Stimulated activated CD4-positive, alpha-beta T cell treated with anti-CD3 and anti-CD28 coated beads, Interleukin-4, amount 100 ng/mL, for 1 hour (primary cell): ENCODE measurements at places on chromosomes 12 and 14.
A peak's percentile ranks its signal among the peaks of the same experiment; 100 is the strongest.

DNA sequence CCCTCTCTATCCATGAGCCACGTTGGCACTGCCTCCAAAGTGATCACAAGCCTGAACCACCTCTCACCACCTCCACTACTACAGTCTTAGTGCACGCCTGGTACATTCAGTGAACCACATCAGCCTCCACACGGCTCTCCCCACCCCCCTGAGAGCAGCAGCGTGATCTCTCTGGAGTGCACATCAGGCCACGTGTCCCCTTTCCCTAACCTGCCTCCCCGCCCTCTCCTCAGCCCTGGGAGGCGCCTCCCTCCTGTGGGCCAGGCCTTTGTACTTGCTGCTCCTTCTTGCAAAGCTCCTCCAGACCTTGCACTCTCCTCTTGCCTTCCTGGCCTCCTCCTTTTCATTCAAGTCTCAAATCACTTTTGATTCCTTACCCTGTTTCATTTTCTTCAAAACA, 49.8 kb downstream of the SLC6A12 start:
- no peak for DNase-seq

GRCh38 chr12:122138616-122139015, 35.4 kb downstream of the IL31 start:
- DNase-seq, result no peak

- no peak for DNase-seq
Observed at GRCh38 chr14:57979376-57980048, 113.6 kb upstream of the SLC35F4 start.

DNA sequence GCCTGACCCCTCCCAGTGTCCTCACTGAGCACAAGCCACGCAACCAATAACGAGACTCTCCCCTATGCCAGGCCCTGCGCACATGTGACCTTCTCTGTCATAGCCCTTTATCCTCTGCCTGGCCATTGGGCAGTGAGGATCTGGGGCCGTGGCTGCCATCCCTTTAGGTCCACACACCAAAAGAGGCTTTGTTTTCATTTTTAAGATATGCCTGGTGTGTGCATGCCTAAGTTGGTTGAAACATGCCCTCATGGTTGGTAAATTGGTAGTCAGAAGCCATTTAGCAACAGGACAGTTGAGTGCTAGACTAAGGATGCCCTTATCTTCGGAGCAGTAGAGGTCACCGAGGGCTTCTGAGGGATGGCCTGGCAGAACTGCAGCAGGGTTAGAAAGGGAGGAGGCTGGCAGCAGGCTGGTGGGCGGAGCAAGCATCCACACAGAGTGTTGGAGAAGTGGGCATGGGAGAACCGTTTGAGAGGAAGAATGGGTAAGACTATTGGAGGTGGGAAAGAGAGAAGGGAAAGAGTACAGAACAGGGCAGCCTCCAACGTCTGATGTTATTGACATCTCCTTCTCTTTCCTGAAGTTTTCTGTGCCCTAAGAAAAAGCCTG, 75.1 kb downstream of the SLC24A4 start:
- no peak for DNase-seq

GRCh38 chr12:16325426-16325825, 22.0 kb upstream of the MGST1 start:
- no peak for DNase-seq

- DNase-seq, result peak; percentile 66
Observed at GRCh38 chr12:44875954-44876543, at the start of gene NELL2. Gene NELL2 (minus strand): TSS chr12:44876315. CDS start chr12:44875869, 446 bp downstream.

GRCh38 chr14:103360548-103360947, 24.7 kb upstream of the MARK3 start:
- DNase-seq, result no peak

DNA sequence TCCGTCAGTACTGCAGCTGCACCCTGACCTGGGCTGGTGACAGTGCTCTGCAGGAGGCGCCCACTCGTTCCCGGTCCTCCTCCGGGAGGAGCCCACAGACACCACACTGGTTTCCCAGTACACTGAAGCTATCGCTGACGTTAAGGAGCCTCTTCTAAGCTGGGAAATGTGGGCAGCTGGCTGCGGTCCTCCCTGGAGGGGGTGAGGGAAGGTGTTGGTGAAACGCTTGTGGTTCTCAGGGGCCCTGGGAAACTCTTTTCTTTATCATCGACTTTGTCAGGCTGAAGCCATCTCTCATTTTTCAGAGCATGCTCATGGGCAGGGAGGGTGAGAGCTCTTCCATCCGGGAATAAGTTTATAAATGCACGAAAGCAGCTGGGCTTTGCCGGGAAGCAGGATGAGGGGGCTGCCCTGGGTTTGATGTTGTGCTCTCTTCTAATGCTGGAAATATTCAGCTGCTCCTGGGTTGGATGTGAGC, 176.0 kb downstream of the CHST11 start:
- DNase-seq, result no peak

DNA sequence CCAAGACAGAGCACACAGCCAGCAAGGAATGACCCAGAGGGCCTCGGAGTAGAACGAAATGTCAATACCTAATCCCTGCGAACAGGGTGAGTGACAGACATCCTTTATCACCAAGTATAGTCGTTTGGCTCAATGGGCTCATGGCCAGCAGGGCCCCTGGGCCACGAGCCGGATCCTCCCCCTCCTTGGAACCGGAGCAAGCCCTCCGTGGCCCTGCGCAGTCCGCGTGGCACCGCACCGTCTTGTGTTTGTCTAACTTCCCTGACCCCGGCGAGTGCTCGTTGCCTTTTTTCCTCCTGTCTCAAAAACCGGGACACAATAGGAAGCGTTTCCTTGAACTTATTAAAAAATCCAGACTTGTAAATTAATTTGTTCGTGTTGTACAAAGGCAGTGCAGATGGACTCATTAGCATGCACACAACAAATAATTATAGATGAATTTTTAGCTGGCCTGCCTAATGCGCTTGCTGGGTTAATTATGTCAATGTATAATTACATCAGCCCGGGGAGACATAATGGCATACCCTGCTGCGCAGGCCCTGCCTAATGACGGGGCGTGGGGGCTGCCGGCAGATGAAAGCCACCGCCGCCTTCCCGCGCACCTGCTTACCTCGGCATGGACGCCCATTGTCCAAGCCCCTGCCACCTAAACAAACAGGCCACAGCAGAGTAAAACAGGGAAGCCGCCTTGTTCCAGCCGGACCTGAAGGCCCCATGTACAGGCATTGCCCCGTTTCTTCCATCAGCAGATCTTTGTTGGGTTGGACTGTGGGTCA, 81.6 kb downstream of the PHETA1 start:
- DNase-seq, result no peak

GRCh38 chr14:102799684-102800562, 22.7 kb downstream of the TRAF3 start:
- DNase-seq, result no peak

GRCh38 chr12:57611108-57611826, at the start of gene ARHGEF25:
Gene ARHGEF25 (plus strand): TSS chr12:57611435. CDS start chr12:57611895, 460 bp downstream.
- peak; percentile 65 for DNase-seq

DNA sequence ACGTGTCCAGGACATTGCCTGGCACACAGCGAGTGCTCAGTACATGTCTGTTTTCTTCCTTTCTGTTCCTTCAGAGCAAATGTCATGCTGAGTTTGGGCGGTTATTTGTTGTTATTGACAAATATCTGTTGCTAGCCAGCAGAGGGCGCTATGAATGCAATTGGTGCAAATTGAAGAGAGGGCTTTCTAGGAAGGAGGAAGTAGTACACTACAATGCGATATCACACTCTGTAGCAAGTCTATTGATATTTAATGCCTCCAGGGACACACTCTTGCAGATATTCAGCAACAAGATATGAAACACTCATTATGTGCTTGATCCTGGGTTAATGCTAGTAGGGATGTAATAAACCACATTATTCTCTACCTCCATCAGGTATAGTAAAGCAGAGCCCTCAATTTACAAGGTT, 267.3 kb upstream of the SRRM4 start:
- no peak for DNase-seq

- no peak for DNase-seq
Observed at GRCh38 chr12:130863298-130863697, 8.6 kb upstream of the RAN start.

DNA sequence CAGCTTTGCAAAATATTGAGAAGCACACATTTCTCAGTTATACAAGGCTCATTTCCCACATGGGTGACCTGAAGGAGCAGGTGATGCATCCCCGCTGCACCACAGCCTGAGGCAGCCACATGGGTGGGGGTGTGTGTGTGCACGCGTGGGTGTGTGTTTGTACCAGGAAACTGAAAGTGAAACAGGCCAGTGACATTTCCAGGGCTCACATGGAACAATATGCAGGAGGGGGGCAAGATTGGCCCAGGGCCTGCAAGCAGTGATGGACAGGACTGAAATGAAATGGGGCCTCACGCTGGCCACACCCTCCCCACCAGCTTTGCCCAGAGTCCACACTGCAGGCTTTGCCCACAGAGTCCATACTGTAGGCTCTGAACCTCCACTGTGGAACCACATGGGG, 154.2 kb upstream of the PARP11 start:
- DNase-seq, result peak; percentile 63

- no peak for DNase-seq
Observed at GRCh38 chr12:59446116-59446515, 149.7 kb upstream of the SLC16A7 start.

DNA sequence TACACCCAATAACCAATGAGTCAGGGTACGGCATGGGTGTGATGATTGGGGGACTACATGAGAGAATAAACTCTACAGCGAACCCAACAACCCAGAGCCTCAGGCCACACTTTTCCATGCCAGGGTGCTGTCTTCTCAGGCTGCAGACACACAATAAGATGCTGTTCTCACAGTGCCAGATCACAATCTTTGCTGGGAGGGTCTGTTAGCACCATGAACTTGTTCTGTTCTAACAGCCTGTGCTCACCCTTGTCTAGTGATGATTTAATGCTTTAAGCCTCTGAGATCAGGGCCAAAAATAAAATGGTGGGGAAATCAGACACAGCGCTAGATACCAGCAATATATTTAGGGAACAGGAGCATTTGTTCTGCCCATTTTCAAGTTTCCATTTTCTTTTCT, 621.9 kb upstream of the TBX3 start:
- no peak for DNase-seq

GRCh38 chr12:569803-570434, 93.3 kb downstream of the NINJ2 start:
- DNase-seq, result peak; percentile 91

DNA sequence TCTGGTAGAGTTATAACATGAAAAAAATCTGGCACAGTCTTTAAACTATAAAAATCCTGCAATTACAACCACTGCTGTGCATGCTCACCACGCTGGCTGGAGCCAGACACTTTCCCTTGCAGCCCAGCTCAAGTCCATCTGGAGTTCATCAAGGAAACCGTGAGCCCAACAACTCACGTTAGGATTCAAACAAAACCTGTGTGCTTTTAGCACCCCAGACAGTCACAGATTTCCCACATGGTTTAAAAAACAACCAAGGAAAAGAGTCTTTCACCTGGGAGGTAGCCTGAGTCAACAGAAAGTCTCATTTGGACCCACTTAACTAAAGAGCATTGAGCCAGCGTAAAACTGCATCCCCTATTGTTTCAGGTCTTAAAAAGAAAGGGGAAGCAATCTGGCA, 4.7 kb downstream of the LRIG3 start:
- DNase-seq, result no peak

DNA sequence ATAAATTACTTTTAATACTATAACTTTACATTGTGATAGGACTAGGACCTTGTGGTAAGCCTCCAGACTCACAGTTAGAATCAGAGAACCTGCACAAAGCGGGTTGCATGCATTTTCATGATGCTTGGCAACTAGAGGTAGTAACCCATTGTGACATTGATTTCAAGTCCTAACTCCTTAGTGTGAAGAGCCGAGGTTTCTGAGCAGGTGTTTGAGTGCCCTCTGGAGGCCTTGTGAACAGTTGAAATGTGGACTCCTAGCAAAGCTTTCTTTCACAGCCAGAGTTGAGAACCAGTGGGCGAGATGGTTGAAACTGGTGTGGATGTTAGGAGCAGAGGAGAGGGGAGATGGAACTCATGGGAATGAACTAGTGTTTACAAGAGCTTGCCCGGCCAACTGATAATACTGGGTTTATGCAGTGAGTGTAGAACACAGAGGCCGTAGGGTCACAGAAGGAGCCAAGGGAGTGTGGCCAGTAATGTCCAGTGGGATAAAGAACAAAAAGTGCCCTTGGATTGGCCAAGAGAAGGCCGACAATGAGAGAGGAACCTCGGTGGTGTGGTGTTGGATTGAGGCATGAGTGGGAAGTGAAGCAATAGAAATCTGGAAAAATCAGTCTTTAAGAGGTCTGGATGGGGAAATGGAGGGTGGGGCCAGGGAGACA, 10.9 kb downstream of the ZNF664 start:
- peak; percentile 21 for DNase-seq

DNA sequence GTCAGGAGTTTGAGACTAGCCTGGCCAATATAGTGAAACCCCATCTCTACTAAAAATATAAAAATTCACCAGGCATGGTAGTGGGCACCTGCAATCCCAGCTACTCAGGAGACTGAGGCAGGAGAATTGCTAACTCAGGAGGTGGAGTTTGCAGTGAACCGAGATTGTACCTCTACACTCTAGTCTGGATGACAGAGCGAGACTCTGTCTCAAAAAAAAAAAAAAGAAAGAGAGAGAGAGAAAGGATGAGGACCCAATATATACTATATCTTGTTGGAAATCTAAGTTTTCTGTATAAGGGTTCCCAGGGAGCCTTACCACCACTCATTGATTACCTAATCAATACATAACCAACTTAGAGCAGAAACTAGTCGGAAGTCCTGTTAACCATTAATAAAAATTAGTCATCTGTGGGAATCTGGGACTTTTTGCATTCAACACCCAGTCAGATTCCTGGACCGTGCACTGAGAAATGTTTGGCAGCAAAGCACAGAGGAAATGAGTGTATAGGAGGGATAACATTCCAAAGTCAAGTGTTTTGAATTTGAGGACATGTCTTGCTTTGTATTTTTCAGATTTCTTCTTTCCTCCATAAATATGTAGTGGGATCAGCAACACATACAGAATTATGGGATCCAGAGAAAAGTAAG, 44.8 kb upstream of the NR2C1 start:
- no peak for DNase-seq

- DNase-seq, result no peak
Observed at GRCh38 chr12:57874166-57875108, 27.9 kb upstream of the CTDSP2 start.

- no peak for DNase-seq
Observed at GRCh38 chr14:90846511-90846910, 30.3 kb upstream of the TTC7B start.

- no peak for DNase-seq
Observed at GRCh38 chr14:101979666-101980065, 15.3 kb downstream of the DYNC1H1 start.
